ENCODE measurements at places on chromosomes 3 and 15.

- DNase-seq: no peak
These were observed 24.7 kb downstream of the MAGI1 start for GRCh38 chr3:66014056-66014455.

- DNase-seq: no peak
These were observed 155.4 kb downstream of the ADAMTSL3 start for GRCh38 chr15:83809345-83809744.

- DNase-seq: no peak
These were observed 19.6 kb upstream of the SEC13 start for GRCh38 chr3:10340476-10340875.

- no peak for DNase-seq
These were observed 32.3 kb downstream of the CBLB start for GRCh38 chr3:105836533-105836932.

DNA sequence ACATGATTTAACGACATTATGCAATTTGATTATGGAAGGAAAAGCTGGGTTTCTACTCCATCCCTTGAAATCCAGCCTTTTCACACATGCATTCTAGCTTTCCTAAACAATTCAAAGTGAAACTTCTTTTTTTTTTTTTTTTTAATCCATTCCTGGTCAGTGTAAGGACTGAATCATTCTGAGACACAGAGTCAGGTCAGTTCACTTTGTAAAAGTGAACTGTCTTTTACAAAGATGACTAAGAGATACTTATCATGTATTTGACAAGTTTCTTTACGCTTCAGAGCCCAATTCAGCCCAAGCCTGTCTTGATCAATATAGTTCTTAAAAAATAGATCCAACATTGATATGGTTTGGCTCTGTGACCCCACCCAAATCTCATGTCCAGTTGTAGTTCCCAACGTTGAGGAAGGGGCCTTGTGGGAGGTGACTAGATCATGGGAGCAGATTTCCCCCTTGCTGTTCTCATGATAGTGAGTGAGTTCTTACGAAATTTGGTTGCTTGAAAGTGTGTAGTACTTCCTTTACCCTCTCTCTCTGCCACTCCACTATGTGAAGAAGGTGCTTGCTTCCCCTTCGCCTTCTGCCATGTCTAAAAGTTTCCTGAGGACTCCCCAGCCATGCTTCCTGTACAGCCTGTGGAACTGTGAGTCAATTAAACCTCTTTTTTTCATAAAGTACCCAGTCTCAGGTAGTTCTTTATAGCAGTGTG lies 345.6 kb upstream of the THBS1 start:
- DNase-seq: no peak

DNA sequence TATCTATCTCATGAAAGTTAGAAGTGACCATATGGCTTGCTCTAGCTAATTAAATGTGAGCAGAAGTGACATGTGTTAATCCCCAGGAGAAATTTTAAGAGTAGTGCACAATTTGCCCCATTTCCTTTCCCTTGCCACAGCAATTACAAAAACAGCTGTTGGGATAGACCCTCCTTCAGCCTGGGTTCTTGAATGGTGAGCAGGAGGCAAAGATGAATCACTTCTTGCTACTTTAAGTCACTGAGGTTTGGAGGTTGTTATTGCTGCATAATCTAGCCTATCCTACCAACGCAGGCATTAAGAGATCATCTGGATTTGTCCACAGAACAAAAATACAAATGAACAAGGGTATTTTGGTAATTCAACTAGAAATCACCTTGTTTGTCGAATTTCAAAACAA lies 51.7 kb upstream of the CAPN7 start:
- DNase-seq: no peak

- DNase-seq: no peak
These were observed 14.4 kb upstream of the CSPG4 start for GRCh38 chr15:75727031-75727531.

DNA sequence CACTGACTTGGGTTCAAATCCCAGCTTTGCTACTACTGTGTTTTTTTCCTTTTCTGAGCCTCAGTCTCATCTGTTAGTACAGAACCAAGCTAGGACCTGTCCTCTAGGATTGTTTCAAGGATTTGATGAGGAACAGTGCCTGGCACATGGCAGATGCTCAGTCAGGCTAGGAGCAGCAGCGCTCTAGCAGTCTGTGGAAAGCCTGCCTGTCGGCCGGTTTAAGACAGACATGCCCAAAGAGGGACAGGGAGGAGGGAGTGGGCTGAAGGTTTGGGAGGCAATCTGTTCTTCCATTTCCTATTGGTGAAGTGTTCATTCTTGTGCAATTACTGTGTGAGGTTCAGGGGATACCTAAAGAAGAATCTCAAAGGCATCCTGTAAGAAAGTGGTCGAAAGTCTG lies 35.1 kb upstream of the RGMA start:
- DNase-seq: no peak

GRCh38 chr3:71254281-71255057 lies 329.1 kb downstream of the FOXP1 start:
- DNase-seq: no peak

GRCh38 chr15:39242345-39242744 lies 338.5 kb upstream of the THBS1 start:
- no peak for DNase-seq

DNA sequence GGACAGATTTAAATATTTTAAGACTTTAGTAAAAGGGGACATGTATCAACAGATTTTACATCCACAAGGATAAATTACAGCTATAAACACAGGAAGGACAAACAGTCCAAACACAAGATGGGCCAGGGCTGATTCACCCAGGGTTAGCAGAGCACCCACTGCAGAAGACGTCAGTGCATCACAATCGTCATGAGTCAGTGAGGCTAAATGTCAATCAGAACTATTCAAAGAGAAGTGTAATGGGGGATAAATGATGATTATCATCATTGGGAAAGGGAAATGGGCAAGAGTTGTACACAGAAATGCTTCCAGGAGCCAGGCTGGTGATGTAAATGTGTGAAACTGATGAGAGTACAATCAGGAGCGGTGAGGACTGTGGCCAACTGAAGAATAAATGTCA lies 226.8 kb downstream of the PLCL2 start:
- DNase-seq: no peak

- no peak for DNase-seq
These were observed 440.7 kb upstream of the ARHGEF26 start for GRCh38 chr3:153680526-153680925.

DNA sequence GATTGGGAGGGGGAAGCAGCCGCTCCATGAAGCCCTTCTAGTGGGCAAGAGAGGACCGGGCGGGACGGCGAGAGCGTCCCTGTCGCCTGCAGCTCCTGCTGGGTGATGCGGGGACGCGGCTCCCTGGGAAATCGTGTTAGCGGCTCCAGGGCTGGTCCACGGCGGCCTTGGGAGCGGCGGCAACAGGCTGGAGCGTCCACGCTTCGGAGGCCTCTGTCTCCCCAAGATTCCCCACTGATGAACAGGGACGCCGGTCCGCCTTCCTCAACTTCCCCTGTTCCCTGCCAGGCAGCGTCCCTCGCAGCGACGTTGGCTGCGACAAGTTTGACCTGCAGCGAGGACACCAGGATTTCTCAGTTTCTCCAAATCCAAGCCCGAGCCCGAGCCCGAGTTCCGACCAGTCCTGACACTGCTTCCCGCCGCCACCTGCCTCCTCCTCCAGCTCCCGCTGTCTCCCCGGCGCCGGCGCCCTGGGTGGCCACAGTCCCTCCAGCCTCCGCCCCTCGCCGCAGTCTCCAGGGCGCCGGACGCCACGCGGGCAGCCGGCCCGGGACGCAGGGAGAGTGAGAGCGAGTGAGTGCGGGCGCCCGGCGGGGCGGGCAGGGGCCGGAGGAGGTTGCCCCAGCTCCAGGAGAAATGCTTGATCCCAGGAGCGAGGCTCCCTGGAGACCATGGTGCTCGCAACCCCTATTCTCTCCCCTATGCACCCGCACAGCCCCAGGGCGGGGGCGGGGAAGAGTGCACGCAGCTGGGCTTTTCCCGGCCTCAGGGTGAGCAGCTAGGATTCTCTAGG lies 78.1 kb upstream of the RNF7 start:
- no peak for DNase-seq

DNA sequence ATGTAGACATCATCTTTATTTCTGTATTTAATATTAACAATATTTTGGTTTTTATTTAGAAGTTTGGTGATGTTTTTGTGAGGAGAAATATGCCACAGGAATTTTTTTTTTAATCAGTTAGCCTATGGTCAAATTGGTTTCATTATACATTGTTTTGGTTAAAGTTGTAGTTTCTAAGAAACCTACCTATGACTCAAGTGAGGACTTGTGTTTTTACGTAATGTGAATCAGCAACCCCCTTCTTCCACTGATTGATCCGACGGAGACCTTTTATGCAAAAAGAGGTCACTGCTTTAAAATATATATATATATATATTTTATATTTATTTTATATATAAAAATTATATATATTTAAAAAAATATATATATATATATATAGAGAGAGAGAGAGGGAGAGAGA lies 698.1 kb downstream of the FHIT start:
- DNase-seq: no peak

DNA sequence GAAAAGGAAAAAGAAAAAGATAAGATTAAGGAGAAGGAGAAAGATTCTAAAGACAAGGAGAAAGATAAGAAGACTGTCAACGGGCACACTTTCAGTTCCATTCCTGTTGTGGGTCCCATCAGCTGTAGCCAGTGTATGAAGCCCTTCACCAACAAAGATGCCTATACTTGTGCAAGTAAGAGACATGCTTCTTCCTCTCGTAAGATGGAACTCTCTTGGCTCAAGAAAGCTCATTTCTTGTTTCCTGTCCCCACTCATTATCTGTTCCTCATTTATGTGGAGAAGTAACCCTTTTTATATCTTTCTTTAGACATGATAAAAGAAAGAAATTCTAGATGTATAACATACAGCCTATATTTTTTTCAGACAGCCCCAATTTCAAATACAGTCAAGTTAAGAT lies 101.4 kb downstream of the KLHL25 start:
- DNase-seq: no peak

DNA sequence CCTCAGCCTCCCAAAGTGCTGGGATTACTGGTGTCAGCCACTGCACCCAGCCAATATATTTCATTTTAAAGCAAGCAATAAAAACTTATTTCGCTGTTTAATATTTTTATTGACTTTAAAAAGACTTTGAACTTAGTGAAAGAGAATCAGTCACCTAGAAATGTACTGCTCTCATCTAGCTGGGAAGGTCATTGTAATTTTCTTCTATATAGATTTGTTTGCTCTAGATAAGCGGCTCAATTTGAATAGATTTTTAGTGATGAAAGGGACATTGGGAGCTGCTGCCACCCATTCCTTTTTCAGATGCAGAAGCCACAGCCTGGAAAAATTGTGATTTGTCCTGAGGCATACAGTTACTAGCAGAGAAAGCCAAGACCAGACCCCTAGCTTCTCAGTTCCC lies 40.1 kb downstream of the CAPN7 start:
- no peak for DNase-seq

- no peak for DNase-seq
These were observed 100.9 kb downstream of the CLSTN2 start for GRCh38 chr3:140035871-140036270.

DNA sequence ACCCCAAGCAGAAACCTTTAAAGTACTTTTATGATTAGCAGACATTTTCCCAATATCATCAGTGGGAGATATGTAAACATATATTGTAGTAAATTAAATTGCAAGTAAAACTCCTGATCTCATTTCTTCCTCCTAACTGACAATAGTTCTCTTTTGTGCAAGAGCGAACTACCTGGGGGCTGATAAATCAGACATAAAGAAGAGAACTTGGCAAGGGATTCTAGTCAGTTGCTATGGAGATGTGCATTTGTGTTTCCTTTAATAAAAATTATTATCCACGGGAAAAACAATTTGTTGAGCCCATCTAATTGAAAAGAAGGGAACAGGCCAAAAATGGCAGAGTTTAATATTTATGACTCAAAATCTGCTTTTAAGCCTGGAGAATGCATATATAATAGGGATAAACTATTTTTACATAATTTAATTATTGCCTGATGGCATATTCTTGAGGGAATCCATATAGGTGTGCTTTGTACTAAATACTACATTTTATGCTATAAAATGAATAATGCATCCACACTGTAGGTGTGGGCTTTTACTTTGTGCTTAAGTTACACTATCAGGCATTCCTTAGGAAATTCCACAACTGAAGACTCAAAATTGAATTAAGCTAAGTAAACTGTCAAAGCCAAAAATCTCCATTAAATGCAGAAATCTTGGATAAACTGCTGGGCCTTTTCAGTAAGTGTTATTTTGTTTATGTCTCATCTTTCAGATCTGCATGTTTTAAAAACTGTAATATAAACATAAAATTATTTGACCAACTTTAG lies 258.1 kb downstream of the ERC2 start:
- no peak for DNase-seq

- DNase-seq: no peak
These were observed 100.9 kb upstream of the HACD2 start for GRCh38 chr3:123685780-123686179.

DNA sequence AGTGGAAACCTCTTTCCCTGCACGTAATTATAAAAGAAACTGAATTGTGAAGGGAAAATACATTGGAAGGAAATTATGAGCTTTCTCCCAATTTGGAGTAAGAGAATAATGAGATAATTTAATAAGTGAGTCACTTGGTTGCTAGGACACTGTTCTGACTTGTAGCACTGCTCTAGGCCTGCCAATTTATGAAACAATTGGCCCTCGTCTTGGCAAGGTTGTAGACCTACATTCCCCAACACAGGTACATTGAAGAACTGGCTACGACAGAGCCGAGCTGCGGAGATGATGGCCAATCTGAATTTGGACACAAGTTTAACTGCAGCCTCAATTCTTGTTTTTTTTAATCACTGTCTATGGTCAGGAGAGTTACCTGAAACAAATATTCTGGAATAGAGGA lies 674.1 kb downstream of the MECOM start:
- no peak for DNase-seq

- no peak for DNase-seq
These were observed 36.3 kb downstream of the ESYT3 start for GRCh38 chr3:138470687-138471086.

- DNase-seq: no peak
These were observed 105.0 kb upstream of the GAP43 start for GRCh38 chr3:115518100-115518852.

DNA sequence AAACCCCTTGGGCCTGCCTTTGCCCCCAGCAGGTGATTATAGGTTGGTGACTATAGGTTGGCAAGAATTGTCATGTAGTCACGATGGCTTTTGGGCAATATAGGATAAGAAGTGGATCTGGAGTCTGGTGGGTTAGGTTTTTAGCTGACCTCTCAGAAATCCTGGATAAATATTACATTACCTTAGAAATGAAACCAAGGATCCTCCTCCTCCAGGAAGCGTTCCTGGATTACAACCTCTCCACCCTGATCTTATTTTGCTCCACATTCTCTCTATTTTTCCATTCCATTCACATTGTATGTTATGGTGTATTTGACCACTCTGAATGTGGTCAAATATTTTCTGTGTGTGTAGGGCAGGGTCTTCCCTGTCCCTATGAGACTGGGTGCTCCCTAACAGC lies 82.3 kb downstream of the SEMA5B start:
- no peak for DNase-seq

DNA sequence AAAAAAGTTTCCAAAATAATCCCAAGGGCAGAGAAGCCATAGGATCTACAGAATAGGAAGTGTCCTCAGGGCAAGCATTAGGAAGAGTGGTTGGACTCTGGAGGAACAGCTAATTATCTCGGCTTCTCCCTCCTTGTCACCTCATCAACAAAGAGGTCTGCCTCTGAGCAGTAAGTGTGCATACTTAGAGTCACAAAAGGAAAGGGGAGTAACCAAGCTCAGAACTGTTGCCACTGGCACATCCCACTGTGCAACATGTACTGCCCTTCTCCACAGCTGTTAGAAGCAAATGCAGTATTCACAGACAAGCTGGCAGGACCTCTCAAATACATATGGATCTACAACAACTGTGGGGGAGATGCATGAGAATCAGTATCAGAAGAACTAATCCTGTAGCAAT lies 31.5 kb downstream of the NGLY1 start:
- DNase-seq: no peak

GRCh38 chr15:25611603-25612002 lies 172.8 kb upstream of the UBE3A start:
- no peak for DNase-seq

All from stimulated activated CD8-positive, alpha-beta memory T cell treated with anti-CD3 and anti-CD28 coated beads, Interleukin-4, amount 100 ng/mL, for 1 hour (primary cell).